ENCODE measurements at places on chromosomes 16 and 17.

DNA sequence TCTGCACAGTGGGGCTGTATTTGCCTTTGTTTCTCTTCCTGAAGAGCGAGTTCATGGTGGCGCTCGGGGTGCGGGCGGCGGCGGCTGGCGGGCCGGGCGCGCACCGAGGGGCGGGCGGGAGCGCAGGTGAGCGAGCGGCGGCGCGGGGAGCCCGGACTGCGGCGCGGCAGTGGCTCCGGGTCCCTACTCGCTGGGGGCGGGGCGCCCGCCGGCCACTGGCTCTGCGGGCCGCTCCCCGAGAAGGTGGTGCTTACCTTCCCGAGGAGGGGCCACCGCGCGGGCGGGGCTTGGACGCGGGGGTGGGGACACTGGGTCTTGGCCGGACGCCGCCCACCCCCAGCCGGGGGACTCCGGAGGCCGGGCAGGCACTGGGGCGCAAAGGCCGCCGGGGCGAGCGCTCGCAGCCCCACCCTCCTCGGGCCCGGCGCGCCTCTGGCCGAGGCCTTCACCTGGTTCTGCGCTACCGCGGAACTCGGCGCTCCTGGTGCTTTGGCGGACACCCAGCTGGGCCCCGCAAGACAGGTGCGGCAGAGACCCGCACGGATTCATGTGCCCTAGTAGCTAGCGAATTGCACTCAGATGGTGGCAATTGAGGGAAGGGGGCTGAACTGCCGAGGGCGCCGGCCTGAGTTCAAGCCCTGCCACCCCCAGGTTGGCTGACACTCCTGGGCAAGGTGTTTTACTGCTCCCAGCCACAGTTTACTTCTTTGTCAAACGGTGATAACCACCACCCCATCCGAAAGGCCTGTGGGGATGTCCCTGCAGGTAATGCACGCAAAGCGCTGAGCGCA, at the start of gene PPL:
Gene PPL (minus strand): TSS at position 158 of the 791 bp plus-strand sequence. CDS start 103 bp downstream, at position 55.
- DNase-seq, result no peak

DNA sequence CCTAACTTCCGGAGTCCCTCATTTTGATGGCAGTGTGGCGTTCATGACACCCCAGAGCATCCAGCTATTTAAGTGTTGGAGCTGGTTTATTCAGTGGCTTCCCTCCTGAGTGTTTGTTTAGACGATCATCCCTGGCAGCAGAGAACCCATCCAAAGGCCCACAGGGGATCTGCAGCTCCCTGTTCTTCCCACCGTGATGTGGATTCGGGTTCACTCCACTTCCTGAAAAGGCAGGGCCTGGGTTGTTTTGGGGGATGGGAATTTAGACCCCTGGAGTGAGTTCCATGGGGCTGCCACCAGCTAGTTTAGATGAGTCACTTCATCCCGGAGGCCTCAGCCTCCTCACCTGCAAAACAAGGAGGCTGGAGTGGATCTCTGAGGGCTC, 2.3 kb downstream of the KSR1 start:
- no peak for DNase-seq

DNA sequence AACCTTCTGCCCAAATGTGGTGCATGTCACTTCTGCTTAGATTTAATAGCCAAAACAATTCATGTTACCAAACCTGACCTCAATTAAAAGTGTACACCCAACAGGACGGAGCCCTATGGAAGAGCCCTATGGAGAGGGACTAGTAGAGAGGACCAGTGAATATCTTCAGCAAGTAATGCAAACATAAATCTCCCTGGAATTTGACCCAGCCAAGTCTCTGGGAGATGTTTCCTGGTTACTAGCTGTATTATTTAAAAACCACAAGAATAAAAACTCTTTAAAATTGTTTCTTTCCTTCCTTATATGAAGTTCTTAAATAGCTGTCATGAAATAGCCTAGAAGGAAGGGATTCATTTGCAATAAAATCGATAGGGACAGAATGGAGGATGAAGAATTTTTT, 255.8 kb downstream of the CDH11 start:
- DNase-seq, result no peak

DNA sequence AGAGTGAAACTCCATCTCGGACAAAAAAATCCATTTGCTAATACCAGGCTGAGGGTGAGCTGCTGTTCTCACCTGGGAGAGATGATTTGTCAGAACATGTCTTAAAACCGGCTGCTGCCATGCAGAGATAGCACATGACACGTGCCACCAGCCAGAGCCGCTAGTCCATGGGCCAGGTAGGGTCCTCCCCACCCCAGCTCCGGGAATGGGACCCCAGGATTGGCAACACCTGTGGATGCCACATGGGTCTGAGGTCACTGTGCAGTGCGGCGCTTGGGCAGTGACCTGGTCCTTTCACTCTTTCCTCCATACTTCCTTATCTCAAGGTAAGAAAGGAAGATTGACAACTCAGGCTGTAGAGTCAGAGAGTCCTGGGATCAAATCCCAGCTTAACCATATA, 393.3 kb upstream of the TNRC6C start:
- DNase-seq, result no peak

- DNase-seq, result no peak
Measured at GRCh38 chr17:42878123-42878880, 22.3 kb upstream of the G6PC1 start.

DNA sequence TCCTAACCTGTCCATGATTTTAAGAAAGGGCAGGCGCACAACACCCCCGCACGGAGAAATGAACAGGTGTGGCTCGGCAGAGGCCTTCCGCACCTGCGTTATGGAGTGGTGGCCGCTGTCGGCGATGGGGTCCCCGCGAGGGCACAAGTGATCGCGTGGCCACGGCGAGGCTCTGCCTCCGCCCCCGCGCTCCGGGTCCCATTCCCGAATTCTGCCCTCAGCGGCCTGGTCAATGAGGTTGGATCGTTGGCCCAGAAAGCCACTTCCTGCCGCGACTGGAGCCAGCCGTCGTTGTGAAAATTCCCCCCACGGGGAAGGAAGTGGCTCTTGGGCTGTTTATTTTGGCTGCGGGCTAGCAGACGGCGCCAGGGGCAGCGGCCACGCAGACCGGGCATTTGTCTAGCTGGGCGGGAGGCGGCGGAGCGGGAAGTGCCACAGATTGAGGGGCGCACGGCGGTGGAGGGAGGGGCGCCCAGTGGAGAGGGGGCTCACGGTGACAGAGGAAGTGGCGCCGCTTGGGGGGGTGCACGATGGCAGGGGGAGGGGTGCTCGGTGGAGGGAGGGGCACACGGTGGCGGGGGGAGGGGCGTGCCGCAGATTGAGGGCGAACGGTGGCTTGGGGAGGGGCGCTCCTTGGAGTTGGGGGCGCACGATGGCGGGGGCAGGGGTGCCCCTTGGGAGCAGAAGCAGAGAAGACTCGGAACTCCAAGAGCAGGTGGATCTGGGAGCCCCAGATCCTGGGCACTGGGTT, 25.0 kb downstream of the MRC2 start:
- DNase-seq, result peak; percentile 46

DNA sequence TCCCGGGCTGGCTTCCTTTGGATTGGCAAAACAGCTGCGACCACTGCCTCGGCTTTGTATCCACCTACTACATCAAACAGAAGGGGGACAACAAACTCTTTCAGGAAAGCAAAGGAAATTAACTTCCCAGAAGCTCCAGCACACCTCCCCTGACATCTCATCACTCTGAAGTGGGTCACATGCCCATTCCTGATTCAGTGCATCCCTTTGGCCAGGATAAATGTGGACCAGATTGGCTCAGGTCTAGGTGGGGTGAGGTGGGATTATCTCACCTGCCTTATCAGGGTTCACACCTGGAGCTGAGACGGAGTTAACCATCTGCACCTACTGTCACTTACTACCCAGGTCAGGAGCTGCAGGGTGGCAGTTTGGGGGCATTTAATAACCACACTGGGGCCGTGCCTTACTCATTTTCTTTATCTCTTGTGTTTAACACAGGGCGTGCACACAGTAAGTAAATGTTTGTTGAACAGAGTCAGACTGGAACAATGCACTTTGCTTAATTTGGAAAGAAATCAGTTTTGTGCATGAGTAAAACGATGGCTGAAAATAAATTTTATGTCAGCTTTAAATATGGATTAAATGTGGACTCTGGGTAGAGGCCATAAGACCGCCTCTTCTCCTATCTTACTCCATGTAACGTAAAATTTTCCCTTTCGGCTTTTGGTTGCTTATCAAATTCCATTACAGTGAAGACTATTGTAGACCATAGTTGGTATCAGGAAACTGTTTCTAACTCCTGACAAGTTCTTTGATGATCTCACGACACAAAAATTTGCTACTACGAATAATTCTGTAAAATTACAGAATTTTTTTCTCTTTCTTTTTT, 36.0 kb downstream of the IQCK start:
- DNase-seq, result no peak

- no peak for DNase-seq
Measured at GRCh38 chr16:78972986-78973385, 627.6 kb downstream of the MAF start.

- DNase-seq, result peak; percentile 2
Measured at GRCh38 chr17:70622368-70623260, 453.3 kb downstream of the KCNJ2 start.
